ENCODE measurements at places on chromosomes 1 and 21. TPM values are rescaled to one million over a fixed set of nuclear protein-coding genes. Genes with fewer than 3 reads are reported as not detected.

The TSSK3 gene
- 2.3 TPM for total RNA-seq

The LRRC39 gene
- total RNA-seq, result 1.1 TPM

DNA sequence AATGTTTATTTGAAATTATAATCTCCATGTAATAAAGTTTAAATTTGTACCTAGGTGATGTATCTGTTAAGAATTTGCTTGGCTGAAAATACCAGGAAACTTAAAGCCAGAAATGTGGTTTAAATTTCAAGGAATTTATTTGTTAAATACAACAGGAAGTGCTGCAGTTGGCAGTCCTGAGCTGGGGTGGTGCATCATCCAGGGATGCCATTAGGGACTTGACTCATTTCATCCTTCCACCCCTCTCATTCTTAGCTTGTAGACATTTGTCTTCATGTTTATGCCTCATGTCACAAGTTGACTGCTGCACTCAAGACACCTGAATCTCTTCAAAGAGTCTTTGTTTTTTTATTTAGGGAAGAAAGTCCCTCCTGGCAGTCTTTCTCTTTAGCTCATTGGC, 175.9 kb downstream of the LHX8 start:
- H3K27ac ChIP-seq, result no peak overlapping the region
- H3K36me3 ChIP-seq, result no peaks in the 10 kb centered on the region
- DNase-seq, result no peak
- H3K4me3 ChIP-seq, result no peak overlapping the region
- H3K27me3 ChIP-seq, result no peaks in the 10 kb centered on the region
- H3K4me1 ChIP-seq, result no peaks in the 10 kb centered on the region

The RC3H1 gene
- 50.3 TPM for total RNA-seq

Measured in T-cell (primary cell).